ENCODE measurements at places on chromosomes 12 and 14. TPM values are rescaled to one million over a fixed set of nuclear protein-coding genes. Genes with fewer than 3 reads are reported as not detected.

The LRRIQ1 gene
- total RNA-seq, result 0.38 TPM

The CYP46A1 gene
- 0.56 TPM for total RNA-seq

The GUCY2C gene
- not detected for total RNA-seq

The TCL1B gene
- total RNA-seq, result not detected

The ASCL1 gene
- total RNA-seq, result not detected

The EML1 gene
- total RNA-seq, result 27.2 TPM

The DEGS2 gene
- 0.28 TPM for total RNA-seq

The MUCL1 gene
- total RNA-seq, result not detected

The GRIP1 gene
- total RNA-seq, result 0.96 TPM

The GLS2 gene
- total RNA-seq, result under 0.01 TPM

The MDGA2 gene
- total RNA-seq, result under 0.01 TPM

The HHIPL1 gene
- 9.3 TPM for total RNA-seq

The EML5 gene
- under 0.01 TPM for total RNA-seq

The PRB2 gene
- not detected for total RNA-seq

The GLT1D1 gene
- total RNA-seq, result not detected

The PPP1R1A gene
- not detected for total RNA-seq

The KIF5A gene
- total RNA-seq, result 0.28 TPM

The ARID2 gene
- total RNA-seq, result 14.8 TPM

The AQP2 gene
- total RNA-seq, result not detected

The GZMH gene
- not detected for total RNA-seq
